ENCODE measurements at places on chromosomes 11 and 22.

GRCh38 chr11:20444535-20444934 lies 57.0 kb downstream of the PRMT3 start:
- no peak for DNase-seq

GRCh38 chr22:21796863-21797262 lies 61.3 kb upstream of the YPEL1 start:
- DNase-seq, result no peak

DNA sequence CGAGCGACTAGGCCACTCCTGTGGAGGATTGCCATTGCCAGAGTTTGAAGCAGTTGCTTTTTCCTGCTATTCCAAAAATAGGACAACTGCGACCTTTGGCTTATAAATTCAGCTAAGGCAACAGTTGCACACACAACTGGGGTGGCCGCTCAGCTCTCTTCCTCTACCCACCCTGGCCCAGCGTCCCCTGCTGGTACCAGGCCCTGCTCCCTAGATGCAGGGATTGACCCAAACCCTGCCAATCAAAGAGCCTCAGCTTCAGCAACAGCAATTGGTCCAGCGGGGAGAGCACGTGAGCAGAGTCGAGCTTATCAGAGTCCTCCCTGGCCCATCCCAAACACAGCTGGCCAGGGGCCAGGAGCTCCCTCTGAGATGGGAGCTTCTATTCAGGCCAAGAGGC lies 22.0 kb upstream of the CABP2 start:
- no peak for DNase-seq

DNA sequence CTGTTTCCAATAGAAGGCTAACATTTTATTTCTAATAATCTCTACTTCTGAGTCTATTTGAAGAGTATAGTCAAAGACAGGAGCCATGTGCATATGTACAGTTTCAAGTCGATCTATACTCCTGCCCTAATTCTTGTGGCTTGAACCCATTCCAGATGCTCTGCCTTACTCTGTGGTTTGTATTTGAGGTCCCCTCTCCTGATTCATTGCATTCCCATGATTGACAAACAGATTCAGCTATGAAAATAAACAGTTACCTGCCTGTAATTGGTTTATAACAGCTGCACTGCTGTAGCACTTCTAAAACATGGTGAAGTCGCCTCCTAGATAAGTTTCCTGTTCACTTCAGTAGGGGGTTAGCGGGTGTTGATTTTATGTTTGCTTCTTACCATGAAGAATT lies 138.7 kb downstream of the SOX6 start:
- DNase-seq, result no peak

- no peak for DNase-seq
Observed at GRCh38 chr22:20064140-20064480, 15.9 kb upstream of the DGCR8 start.

GRCh38 chr11:12715941-12716340 lies 41.7 kb downstream of the TEAD1 start:
- no peak for DNase-seq

DNA sequence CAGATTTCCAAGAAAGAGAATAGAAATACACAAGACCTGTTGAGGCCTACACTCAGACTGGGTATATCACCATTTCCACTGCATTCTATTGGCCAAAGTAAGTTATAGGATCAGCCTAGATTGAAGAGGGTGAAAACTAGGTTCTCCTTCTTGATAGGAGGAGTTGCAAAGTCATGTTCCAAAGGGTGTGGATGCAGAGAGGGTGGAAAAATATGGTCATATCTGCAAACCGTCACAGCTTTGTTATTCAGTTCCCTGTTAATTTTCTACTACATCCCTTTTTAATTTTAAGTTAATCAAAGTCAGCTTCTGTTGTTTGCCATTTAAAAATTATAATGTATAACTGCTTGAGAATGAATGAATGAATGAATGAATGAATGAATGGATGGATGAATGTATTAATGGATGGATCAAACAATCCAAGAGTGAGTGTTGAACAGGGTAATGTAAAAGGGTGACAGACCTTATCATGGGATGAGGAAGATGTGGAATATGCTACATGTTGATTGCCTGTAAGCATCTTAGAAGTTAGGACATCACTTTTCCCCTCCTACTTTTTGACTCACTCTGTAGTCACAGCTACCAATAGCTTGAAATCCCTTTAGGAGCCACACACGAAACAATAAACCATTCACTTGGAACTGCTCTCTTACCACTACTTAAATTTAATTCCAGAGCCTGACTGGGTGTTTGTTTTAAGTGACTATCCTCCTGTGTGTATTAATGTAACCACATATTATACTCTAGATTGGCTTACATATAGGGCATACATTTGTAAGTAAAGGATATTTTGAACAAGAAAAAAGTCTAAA lies 121.5 kb downstream of the CCDC34 start:
- DNase-seq, result no peak

GRCh38 chr22:46618667-46619066 lies 1.5 kb upstream of the GRAMD4 start:
- no peak for DNase-seq

- no peak for DNase-seq
Observed at GRCh38 chr11:114386545-114386944, 13.8 kb downstream of the C11orf71 start.
